ENCODE measurements at places on chromosomes 2 and 18.

- DNase-seq: no peak
Observed at GRCh38 chr2:121253674-121254240, 31.2 kb downstream of the TFCP2L1 start.

GRCh38 chr2:50962731-50963130 lies 69.2 kb downstream of the NRXN1 start:
- DNase-seq: no peak

DNA sequence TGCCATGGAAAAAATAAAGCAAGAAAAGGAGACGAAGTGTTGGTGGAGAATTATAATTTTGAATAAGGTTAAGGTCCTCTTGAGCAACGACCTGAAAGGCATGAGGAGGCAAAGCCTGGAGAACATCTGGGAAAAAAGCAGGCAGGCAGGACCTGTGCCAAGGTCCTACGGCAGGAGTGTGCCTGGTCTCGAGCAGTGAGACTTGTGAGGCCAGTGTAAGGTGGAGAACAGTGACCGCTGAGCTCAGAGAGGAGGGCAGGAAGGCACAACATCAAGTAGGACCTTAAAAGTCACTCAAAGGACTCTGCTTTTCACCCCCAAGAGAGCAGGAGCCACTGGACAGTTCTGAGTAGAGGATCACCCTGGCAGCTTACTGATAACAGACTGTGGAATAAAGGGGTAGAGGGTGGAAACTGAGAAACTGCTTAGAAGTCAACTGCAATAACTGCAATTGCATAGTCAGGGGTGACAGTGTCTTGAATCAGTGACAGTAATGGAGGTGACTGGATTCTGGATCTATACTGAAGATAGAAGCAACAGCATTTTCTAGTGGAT lies 3.5 kb downstream of the NOL10 start:
- no peak for DNase-seq

- no peak for DNase-seq
Observed at GRCh38 chr2:100408104-100408503, 9.4 kb downstream of the CHST10 start.

- DNase-seq: peak; percentile 10
Observed at GRCh38 chr2:10400568-10400977, 47.6 kb downstream of the ODC1 start.

GRCh38 chr2:47072728-47073191 lies 82.3 kb downstream of the STPG4 start:
- peak; percentile 66 for DNase-seq

GRCh38 chr18:65943268-65943667 lies 192.5 kb downstream of the CDH7 start:
- DNase-seq: no peak

GRCh38 chr2:196162586-196163175 lies 8.7 kb downstream of the STK17B start:
- no peak for DNase-seq

DNA sequence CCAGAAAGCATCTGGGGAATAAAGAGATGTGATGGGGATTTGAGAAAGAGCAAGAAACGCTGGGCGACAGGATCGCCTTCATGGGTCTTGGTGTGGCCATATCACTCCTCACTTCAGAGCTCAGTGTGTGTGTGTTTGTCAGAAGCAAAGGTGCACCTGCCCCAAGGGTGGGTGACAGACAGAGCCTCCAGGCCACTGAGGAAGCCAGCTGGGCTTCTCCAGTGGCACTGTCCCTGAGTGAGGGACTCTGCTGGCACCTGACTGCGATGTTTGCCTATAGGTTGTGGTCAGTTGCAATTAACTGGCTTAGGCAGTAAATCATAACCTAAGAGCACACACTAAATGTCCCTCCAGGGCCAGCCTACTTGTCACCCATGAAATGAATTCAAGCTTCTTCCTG lies 23.5 kb upstream of the GNAL start:
- no peak for DNase-seq

DNA sequence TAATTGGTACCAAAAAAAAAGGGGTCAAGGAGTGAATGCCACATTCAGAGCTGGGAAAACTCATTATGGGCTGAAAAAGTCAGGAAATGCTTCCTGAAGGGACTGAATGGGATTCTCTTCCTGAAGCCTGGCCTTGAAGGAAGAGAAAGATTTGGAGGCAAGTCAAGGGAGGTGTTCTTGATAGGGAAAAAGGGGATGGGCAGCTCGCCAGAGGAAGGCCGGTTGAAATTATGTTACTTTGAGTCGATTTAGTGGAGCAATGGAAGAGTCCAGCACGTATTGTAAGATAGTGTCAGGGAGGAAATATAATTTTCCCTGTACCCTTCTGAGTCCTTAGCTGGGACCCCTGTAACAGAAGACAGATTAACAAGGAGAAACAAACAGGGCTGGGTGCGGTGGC lies 115.3 kb upstream of the STPG4 start:
- DNase-seq: no peak

DNA sequence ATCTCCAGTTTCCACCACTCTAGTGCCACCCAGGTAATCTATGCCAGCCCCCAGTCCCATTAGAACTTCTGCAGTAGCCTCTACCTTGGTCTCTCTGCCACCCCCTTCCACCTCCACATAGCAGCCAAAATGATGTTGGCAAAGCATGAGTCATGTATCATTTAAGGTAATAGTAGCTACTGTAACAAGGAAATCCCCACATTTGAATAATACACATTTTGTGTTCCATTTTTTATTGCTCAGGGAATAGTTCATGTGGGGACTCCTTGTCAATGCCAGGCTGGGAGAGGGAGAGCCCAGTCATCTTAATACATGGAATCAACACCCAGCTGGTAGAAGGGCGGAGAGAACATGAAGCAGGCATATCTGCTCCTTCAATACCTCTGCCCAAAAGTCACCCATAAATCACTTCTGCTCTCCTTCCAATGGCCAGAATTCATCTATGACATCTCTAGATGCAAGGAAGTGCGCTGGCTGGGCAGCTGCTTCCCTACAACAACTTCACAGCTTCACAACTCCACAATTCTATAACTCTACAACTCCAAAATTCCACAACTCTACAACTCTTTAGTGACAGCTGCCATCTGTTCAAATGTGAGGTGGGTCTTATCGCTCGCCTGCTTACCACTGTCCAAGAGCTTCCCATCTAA lies 70.6 kb upstream of the GLS start:
- no peak for DNase-seq

All from nucleus accumbens (tissue), 56 donors.